ENCODE measurements at places on chromosomes 3 and 15.

DNA sequence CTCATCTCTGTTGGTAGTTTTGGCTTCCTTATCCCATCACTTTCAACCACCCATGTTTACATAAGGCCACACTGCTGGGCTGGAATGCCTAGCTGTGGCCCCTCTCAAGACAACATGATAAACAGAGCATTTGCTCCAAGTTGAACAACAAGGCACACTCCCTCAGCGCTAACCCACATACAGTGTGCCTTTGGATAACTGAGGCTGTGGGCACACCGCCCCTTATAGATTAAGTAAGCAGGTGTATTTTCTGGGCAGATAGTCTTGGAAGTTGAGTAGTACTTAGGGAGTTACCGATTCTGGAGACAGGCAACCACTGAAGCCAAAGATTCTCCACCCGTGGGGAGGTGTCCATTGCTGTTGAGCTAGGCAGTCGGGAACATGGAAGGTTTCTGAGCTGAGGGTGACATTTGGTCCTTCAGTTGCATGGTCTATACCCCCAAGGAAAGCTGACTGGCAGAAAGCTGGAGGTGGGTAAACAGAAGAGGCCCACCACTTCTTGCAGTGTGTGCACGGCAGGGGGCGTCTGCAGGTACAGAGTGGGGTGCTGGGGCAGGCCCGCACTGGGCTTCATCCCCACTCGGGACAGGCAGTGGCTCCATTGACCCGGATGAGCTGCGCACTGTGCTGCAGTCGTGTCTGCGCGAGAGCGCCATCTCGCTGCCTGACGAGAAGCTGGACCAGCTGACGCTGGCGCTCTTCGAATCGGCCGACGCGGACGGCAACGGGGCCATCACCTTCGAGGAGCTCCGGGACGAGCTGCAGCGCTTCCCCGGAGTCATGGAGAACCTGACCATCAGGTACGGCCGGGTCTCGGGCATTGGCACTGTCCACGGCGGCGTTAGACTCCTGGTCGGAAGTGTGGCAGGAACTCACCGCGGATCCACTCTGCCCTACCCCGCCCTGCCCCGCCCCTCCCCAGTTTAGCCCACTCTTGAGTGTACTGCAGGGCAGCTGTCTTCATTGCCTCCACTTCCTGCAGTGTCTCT is 16.8 kb downstream of the NOX5 start:
- DNase-seq, result peak; percentile 59

DNA sequence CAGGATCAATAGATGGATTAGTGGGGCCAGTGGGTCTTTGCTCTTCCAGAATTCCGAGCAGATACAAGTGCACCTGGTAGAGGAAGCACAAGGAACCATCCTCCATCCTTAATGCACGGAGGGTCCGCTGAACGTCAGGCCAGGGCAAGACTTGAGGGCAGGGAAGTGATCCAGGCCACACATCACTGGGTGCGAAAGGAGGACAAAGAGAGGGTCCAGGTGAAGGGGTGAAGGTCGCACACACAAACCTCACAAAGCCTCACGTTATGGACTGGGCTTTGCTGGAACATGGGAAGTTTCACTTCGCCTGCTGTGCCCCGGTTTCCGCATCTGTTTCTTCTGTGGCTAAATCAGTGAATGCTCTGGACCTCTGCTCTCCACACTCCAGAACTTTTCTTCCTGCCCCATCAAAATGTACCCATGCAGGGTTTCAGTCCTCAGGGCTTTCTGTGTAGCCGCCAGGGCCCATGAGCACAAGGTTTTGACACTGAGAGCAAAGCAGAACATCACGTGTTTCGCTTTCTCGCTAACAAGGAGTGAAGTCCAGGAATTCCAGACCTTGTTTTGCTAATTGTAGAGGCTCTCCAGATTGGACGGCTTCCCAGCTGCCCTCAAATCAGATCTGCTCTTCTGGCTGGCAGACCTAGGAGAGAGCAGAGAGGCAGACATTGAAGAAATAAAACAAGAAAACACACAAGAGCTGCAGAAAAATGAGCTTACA is 56.3 kb downstream of the KLF15 start:
- DNase-seq, result no peak

- DNase-seq, result no peak
These were observed 259.7 kb upstream of the TPM1 start for GRCh38 chr15:62782896-62783295.

DNA sequence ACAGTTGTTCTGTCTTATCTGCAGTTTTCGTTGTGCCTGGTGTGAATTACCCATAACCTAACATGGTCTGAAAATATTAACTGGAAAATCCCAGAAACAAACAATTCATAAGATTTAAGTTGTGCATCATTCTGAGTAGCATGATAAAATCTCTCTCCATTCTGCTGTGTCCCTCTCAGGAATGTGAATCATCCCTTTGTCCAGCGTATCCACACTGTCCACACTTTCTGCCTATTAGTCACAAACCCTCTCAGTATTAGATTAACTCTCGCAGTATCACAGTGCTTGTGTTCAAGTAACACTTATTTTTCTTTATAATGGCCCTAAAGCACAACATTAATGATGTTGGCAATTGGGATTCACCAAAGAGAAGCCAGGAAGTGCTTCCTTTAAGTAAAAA is 203.2 kb downstream of the CGGBP1 start:
- no peak for DNase-seq

GRCh38 chr3:83320726-83321125 is 1559.3 kb upstream of the GBE1 start:
- no peak for DNase-seq

- no peak for DNase-seq
These were observed 87.4 kb downstream of the BCHE start for GRCh38 chr3:165749821-165750220.

DNA sequence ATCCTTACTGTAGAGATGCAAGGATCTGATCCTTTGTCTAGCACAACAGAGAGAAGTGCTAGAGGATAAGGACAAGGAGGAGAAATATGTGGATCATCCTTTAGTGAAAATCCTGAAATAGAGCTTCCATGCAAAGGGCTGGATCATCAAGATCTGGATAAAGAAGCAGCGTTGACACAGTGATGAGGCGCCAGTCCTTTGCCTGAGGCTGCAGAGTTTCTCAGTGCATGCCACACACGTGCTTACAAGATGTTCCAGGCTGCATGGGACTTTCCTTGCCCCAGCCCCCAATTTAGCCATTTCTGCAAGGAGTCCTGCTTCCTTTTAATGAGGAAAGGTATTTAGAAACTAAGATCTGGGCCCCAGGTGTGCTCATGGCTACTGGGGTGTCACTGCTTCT is 7.2 kb upstream of the ABTB1 start:
- DNase-seq, result no peak

DNA sequence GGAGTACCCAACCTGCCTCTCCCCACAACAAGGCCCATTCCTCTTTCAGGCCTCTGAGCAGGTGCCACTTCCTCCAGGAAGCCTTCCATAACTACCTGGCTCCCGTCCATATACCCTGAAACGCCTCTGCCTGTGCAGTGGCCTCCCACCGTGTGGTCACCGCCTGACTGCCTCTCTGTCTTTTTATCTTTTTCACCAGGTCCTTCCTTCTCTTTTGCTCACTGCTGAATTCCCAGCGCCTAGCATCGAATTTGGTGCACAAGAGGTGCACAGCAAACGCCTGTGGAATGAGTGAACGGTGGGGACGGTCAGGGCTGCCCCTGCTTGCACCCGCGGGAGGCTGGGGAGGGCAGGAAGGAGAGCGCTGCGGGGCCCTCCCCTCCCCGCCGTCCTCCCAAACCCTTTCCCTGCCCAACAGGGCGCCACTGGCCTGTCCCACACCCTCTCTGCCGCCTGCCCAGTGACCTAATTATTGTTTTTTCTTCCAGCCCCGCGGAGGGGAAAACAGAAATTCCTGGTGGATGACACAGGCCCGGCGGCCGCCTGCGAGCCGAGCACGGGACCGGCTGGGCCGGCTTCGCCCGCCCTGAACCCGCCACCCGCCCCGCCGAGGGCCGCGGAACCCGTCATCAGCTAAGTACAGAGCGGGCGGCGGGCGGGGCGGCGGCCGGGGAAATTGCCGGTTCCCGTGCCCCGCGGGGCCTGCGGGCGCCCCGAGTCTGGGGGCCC is 140.1 kb downstream of the SMAD6 start:
- peak; percentile 10 for DNase-seq

Measured in activated CD4-positive, alpha-beta T cell treated with anti-CD3 and anti-CD28 coated beads, Interleukin-2, Interleukin-6, amounts not matched to agents 100 ng/mL and 50 ng/mL, durations not matched to agents 16 hours and 8 hours (primary cell).